ENCODE measurements at places on chromosomes 16 and 17.

- DNase-seq: no peak
These were observed 14.4 kb upstream of the GNG13 start for GRCh38 chr16:814974-815373.

DNA sequence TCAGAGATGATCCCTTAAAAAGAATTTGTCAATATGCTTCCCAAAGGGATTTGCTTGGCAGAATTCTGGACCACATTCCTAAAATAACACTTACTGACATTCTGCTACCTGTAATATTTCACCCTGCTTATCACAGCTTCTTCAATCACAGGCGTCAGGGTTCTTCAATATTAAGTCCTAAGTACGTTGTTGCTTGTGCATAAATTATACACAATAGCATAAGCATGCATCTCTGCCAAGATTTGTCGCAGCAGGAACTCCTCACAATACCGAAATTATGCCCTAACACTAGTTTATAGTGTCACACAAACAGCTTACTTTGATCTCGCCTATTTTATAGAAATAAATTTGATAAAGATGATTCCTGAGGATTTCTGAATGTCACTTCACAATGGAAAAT, 48.9 kb downstream of the UBE2G1 start:
- no peak for DNase-seq

- no peak for DNase-seq
These were observed 371.6 kb upstream of the MAF start for GRCh38 chr16:79972053-79972704.

DNA sequence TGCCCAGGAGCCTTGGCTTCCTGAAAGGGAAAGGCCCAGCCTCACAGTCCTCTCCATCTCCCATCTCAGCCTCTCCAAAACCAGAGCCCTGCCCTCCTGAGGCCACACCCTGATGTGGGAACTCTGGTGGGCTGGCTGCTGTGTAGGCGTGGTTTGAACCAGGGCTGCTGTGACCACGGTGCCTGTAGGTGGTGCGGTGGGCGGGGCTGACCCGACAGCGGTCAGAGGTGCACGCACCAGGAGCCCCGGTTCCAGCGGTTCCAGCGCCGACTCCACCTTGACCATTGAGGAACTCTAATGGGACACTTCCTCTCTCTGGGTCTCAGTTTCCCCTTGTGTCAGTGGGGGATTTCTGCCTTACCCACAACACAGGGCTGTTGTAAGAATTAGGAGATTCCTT, 2.4 kb downstream of the RAP1GAP2 start:
- no peak for DNase-seq

DNA sequence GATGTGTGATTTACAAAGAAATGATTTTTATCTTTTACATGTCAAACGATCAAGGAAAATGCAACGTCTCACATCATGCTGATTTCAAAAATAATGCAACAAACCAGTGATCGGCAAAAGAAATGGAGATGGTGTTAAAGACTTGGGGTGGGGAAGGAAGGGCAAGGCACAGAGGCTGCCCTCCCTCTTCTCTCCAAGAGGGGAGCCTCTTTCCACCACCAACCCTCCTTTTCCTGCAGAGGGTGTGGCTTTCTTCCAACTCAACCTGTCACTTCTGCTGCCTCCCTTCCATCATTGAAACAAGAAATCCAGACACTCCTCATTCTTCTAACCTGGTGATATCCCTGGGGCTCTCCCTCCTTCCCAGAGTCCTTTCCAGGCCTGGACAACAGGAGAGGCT, 320.8 kb downstream of the SLC39A11 start:
- no peak for DNase-seq

- DNase-seq: no peak
These were observed 169.2 kb downstream of the LAT start for GRCh38 chr16:29154088-29154487.

- no peak for DNase-seq
These were observed 103.8 kb downstream of the MARF1 start for GRCh38 chr16:15539197-15539596.

All from GM12892 (cell line).